M059J (cell line): ENCODE measurements at places on chromosomes 12 and 14. TPM values are rescaled to one million over a fixed set of nuclear protein-coding genes. Genes with fewer than 3 reads are reported as not detected.

The IL31 gene
- total RNA-seq = not detected in 2 replicates

- DNase-seq = no peak
Observed at GRCh38 chr12:25269701-25270100, 19.0 kb upstream of the KRAS start.

DNA sequence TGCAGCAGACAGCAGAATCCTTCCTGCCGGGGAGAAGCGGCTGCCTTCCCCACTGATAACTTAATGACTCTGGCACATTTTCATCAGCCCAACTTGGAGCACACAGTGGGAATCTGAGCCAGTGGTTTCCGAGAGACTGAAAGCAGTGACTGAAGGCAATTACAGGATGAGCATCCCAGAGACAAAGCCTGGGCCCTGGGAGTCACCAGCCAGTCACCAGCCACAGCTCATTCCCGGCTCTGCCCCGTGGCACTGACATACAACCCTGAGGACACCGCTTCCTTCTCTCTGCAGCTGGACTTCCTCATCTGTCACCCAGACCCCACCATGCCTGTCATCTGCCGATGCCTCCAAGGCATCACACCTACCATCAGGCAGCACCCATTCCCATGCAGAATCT is 192.3 kb downstream of the DPF3 start:
- DNase-seq = no peak

GRCh38 chr12:109720152-109720856 is 6.7 kb downstream of the FAM222A start:
- no peak for DNase-seq

GRCh38 chr12:82527165-82527780 is 159.4 kb upstream of the TMTC2 start:
- DNase-seq = peak; percentile 25

DNA sequence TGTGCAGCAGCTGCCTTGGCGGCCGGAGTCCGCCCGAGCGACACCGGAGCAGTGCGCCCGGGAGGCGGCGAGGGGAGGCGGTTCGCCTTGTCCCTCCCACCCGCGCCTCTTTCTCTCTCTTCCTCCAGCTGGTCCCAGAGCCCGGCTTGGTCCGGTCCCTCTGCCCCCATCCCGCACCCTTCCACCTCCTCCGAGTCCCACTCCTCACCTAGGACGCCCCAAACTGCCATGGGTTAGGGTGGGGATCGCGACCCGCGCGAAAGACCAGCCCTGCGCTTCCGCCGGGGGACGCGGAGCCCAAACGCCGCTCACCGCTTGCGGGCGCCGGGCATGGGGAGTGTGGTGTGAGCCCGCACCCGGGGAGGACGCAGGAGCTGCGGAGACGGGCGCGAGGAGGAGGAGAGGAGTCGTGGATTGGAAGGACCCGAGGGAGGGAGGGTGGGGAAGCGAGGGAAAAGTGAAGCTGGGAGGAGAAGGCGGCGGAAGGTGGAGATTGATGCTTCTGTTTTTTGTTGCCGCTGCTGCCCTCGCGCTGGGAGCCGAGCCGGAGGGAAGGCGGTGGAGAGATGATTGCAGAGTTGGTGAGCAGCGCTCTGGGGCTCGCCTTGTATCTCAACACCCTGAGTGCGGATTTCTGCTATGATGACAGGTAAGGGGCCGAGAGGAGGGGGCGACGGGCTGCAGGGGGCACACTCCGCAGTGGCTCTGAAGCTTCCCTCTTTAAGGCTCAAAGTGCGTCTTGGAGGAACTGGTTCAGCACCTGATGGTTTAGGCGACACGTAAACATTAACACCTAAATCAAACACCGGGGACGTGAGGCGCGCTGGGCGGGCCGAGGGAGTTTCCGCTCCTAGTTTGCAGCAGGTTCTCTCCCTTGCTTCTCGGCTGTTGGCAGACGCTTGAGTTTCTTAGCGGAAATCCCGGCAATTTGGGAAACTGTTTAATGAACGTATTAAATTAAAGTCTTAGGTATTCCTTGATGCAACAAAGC is 610 bp downstream of the TMTC2 start:
- peak; percentile 31 for DNase-seq

GRCh38 chr14:91636604-91637003 is 95.3 kb downstream of the CATSPERB start:
- no peak for DNase-seq

DNA sequence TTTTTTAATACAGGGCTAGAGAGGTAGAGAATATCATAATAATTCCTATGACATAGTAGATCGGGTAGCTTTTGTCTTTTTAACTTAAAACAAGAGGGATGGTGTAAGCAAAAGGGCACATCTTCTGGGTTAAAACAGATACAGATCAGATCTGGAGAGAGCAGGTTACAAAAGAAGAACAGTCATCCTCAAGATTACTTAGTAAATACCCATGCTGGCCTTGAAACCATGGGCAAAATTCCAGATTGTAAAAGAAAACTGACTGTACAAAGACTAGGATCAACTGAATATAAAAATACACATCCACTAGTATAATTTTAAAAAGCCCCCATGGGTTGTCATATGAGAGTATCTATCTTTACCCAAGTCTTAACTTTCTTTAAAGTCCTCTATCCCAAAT is 76.7 kb downstream of the MED13L start:
- peak; percentile 51 for DNase-seq
